ENCODE measurements at places on chromosomes 12 and 14.

GRCh38 chr14:23307687-23308644 is 1.3 kb downstream of the BCL2L2 start:
- no peak for DNase-seq

DNA sequence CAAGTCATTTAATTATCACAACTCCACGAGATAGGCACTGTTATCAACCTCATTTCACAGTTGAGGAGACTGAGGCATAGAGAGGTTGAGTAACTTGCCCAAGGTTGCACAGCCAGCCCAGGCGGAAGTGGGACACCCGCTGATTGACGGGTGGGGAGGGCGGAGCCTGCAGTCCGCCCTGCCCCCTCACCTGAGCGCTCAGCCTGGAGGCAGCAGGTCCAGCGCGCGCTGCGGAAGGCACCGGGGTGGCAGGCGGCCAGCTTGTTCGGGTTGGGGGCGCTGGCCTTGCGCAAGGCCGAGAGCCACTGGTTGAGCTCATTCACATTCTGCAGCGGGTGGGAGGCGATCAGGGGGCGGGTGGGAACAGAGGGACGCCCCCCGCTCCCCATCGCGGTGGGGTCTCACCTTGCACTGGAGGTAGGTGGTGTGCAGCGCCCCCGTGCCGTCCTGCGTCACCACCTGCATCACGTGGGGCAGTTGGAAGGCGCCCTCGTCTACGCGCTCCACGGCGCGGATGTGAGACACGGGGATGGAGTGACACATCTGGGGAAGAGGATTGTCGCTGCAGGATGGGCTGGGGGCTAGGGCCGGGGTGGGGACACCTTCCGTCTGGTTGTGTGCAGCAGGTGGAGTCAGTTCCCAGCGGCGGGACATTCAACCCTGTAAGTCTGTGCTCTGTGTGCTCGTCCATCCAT is 31.7 kb downstream of the RASAL1 start:
- DNase-seq = peak; percentile 69

GRCh38 chr14:31962920-31963319 is 114.2 kb upstream of the ARHGAP5 start:
- DNase-seq = no peak

- DNase-seq = no peak
Measured at GRCh38 chr12:116263844-116264243, 13.6 kb downstream of the MED13L start.

GRCh38 chr12:31246470-31246850 is 79.5 kb downstream of the SINHCAF start:
- DNase-seq = no peak

- no peak for DNase-seq
Measured at GRCh38 chr12:128786741-128787391, 36.9 kb downstream of the SLC15A4 start.

GRCh38 chr14:33413381-33413780 is 474.7 kb downstream of the NPAS3 start:
- no peak for DNase-seq

- DNase-seq = no peak
Measured at GRCh38 chr12:3436461-3437065, 54.4 kb upstream of the PRMT8 start.

- DNase-seq = no peak
Measured at GRCh38 chr12:52532636-52533035, 12.4 kb upstream of the KRT5 start.

DNA sequence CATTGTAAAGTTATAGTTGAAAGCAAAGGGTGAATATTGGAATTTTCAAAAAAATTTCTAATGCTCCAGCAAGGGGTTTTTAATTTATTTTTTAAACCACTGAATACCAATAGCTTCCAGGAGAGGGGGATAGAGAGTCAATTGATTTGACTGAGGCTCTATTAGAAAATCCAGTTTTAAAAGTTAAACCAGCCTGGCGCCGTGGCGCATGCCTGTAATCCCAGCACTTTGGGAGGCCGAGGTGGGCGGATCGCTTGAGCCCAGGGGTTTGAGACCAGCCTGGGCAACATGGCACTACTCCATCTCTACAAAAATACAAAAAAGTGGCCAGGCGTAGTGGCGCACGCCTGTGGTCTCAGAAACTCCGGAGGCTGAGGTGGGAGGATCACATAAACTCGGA is 150.1 kb downstream of the SLC38A4 start:
- no peak for DNase-seq

- no peak for DNase-seq
Measured at GRCh38 chr14:51654533-51654845, 2.8 kb downstream of the FRMD6 start.

DNA sequence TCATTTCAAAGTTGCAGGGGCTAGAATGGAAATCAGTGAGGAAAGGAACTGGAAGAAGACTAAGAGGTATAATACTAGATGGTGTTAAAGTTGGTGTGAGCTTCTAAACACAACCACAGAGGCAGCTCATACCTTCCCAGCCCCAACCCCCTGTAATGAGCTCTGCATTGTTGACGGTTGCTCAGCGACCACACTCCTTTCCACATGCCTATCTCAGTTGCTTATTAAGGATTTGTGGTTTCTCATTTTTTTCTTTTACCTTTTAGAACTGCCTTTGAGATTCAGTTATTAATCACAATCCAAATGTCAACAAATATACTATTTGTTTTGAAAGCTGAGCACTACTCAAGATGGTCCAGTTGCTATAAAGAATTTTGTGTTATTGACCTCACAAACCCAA is 62.1 kb upstream of the KIF21A start:
- DNase-seq = no peak

DNA sequence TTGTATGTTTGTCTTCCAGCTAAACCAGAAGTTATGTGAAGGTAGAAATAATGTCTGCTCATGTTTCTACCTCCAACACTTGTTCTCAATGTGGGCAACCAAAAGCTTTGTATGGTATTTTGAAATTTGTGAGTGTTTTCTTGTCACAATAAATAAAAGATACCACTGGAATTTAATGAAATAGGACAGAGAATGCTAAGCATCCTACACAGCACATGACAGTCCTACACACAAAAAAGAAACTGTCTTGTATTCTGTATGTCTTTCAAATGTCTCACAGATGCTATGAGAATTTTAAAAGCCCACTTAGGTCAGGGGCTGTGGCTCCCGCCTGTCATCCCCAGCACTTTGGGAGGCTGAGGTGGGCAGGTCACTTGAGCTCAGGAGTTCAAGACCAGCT is 68.9 kb downstream of the RALGAPA1 start:
- no peak for DNase-seq

DNA sequence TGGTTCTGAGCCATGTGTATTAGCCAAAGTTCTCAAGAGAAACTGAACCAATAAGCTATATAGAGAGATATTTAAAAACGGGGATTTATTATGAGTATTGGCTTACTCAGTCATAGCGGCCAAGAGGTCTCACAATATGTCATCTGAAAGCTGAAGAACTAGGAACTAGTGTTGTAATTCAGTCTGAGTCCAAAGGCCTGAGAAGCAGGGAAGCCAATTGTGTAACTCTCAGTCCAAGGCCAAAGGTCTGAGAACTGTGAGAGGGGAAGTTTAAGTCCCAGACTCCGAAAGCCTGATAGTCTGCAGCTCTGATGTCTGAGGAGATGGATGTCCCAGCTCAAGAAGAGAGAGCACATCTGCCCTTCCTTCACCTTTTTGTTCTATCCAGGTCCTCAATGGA is 344.8 kb upstream of the USP15 start:
- DNase-seq = no peak

DNA sequence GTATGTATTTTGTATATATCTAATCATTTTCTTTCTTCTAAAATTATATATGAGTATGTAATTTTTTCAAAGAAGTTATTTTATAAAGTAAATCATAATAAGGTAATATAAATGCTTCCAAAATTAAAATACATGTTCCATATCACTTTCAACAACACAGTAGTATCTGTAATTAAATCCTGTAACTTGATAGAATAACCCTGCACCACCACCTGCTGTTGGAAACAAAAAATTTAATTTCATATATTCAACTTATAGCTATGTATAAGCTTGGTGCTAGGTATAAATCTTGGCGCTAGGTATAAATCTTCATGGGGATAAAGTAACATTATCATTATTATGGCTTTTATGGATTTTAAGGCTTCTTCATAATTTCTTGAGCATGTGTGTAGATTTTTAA is 149.7 kb upstream of the DCN start:
- no peak for DNase-seq

- DNase-seq = no peak
Measured at GRCh38 chr12:113880988-113881962, 84.8 kb downstream of the RBM19 start.

DNA sequence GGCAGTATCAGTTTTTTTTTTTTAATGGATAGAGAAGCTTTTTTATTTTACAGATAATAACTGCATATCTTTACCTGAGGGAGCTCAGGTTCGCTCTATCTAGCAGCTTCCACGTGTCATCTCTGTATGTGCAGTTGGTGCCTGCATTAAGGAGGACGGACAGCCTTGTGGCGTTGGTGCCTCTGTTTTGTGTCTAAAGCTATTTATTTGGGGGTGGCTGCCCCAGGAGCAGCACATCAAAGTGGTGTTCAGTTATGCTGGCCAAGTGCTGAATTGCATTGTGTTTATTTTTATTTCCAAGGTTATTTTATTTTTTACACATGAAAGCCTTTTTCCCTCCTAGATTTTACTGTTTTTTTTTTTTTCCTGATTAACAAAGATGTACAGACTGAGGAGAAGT is 59.7 kb downstream of the RASSF3 start:
- peak; percentile 37 for DNase-seq

DNA sequence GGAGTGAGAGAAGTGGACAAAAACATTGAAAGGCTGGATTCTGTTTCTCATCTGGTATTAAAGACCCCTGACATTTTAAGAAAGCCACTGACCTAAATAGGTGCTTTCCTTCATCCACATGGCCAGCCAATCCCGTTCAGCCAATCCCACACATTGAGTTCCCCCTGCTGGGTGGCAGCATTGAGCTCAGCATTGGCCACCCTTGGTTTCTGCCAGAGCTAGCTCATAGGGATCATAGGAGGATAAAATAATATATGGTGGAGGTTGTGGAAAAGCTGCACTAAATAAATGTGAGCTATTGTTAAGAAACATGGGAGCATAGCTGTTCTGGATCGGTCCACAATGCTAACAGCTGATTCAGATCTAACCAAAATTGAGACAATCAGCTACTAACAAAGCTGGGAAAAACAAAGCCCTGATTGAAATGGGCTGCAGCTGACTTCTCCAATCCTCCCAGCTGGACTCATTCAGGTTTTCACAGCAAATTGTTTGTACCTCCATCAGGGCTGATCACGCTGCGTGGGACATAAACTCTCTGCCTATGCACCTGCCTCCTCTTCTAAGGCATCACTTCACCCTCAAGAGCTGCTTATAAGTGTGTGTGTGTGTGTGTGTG is 256.5 kb downstream of the EMP1 start:
- DNase-seq = no peak

GRCh38 chr12:51954561-51955361 is 3.3 kb downstream of the ACVR1B start:
- DNase-seq = no peak

- peak; percentile 24 for DNase-seq
Measured at GRCh38 chr14:49959822-49960408, 67.0 kb downstream of the ARF6 start.

DNA sequence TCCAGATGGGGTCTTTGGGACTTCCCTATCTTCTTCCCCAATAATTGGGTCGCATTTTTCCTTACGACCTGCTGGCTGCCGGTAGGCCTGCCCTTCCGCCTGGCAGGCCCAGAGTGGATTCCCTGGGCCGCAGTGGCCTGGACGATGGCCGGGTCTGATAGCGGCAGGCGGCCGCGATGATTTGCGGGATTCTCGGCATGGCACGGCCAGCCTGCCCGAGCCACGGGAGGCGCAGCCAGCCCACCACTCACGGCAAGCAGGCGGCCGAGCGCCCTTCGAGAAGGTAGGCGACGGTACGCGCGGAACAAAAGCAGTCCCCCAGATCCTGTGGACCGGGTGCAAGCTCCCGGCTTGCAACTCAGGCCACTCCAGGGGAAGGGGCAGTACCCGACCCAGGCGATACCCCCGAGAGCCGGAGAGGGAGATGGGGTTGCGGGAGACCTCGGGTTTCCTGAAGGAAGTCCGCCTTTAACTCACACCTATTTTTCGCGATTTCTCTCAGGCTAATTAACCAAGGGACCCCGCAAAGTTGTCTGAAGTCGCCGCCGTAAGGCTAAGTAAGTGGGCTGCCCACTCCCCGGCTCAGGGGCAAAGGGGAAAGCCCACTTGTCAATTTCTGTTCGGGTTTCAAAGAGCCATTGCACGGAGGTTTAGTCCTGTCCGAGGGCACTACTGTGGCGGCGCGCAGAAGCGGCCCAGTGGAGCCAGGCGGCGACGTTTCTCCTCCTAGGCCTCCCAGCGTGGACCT is 1.4 kb upstream of the GSC start:
- no peak for DNase-seq

- DNase-seq = no peak
Measured at GRCh38 chr12:111369496-111370220, 763 bp upstream of the PHETA1 start.
